ENCODE measurements at places on chromosomes 7 and 10.

- no peak for DNase-seq
Measured at GRCh38 chr7:55178292-55178862, 159.6 kb downstream of the EGFR start.

DNA sequence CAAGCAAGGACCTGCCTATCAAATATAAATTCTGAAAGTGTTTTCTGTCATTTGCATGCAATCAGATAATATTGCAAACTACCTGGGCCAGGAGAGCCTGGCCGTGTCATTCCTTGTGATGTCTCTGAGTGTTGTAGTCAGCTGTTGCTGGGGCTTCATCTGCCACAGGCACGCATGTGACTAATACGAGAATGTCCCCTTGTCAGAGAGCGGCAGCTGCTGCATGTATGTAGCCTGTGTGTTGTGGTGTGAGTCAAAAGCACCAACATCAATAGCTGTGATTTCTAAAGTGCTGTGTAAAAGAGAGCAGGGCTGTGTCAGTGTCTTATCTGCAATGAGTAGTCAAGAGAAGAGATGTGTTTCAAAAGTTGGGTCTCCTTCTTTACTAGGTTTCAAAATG lies 155.4 kb downstream of the POU6F2 start:
- no peak for DNase-seq

- no peak for DNase-seq
Measured at GRCh38 chr7:158585721-158586498, 1.7 kb downstream of the PTPRN2 start.

DNA sequence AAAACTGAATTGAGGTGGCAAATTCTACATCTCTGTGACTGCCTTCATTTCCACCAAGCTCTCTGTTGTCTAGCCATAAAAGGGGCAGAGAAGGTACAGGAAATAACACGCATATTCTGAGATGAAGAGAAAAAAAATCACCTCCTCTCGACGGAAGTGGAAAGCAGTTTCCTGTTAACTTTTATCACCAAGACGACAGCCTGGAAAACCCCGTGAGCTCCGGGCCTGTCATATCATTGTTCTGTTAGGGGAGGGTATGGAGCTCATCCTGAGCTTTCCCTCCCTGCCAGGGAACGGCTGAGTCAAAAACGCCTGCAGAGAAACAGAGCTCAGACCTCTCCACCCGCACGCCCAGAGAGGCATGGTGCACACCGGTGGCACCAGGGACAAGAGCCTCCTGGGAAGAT lies 200.3 kb downstream of the PRPF18 start:
- DNase-seq = peak; percentile 27

DNA sequence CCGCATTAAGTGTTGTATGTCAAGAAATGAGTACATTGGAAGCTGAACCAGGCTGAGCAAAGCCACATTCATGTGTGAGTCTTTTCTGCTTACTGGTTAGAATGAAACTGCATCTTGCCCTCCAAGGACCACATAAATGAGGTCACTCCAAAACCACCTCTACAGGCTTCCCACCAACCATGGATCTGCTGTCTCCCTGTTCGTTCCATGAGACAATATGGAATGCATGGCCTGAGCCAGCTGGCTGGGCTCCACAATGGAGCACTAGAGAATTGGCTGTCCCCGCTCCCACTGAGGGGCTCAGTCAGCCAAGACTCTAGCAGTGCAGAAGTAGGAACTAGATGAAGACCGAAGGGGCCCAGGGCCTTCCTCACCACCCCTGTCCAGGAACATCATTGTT lies 120.8 kb downstream of the TNS3 start:
- no peak for DNase-seq

DNA sequence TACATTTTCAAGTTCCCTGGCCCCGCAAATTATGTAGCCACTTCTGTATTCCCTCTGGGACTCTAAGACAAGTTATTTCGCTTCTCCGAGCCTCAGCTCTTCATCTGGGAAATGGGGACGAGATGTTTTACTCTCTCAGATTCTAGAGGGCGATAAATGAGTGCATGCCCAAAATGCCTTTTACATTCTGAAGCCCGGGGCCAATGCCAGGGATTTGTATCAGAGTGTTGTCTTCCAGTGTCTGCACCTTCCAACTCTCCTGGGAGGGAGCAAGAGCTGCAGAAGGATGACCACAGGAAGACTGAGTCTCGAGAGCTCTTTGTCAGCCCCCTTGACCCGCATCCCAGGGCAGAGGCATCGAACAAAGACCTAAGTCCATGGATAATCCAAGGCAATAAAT lies 39.9 kb downstream of the BUB3 start:
- no peak for DNase-seq

- no peak for DNase-seq
Measured at GRCh38 chr7:38462819-38463218, 168.4 kb downstream of the AMPH start.

DNA sequence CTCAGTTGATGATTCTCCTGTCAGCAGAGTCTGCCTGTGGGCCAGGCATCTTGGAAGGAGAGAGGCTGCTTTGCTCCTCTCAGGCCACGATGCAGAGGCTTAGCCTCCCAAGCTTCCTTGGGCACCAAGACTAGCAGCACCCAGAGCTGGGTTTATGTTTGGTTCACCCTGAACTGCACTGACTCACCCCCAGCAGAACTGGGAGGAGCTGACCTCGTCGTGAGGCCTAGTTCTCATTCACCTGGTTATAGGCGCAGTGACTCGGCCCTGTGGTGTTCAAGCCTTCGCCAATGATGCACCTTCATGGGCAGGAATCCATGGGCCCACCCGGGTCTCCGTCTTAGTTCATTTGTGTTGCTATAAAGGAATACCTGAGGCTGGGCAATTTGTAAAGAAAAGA lies 122.0 kb upstream of the ZNF438 start:
- DNase-seq = no peak

DNA sequence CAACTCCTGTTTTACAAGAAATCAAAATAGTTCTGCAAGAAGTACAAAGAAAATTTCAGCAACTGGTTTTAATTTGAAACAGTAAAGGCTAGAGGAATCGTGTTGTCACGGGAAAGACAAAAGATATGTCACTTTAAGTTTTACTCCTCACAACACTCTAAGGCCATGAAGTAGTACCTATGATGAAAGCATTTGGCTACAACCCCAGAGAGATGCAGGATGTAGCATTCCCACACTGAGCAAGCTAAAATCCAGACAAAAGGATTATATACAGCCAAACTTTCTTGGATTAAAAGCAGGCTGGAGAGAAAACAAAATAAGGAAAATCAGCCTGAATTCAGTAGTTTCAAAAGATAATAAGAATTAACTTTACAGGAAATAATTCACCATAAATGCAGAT lies 245.5 kb upstream of the STEAP1 start:
- DNase-seq = no peak

- no peak for DNase-seq
Measured at GRCh38 chr7:149721084-149721601, 52.2 kb downstream of the ZNF467 start.

- DNase-seq = no peak
Measured at GRCh38 chr10:46515793-46516192, 40.7 kb downstream of the GPRIN2 start.

GRCh38 chr7:111045449-111045848 lies 45.5 kb upstream of the LRRN3 start:
- DNase-seq = no peak

DNA sequence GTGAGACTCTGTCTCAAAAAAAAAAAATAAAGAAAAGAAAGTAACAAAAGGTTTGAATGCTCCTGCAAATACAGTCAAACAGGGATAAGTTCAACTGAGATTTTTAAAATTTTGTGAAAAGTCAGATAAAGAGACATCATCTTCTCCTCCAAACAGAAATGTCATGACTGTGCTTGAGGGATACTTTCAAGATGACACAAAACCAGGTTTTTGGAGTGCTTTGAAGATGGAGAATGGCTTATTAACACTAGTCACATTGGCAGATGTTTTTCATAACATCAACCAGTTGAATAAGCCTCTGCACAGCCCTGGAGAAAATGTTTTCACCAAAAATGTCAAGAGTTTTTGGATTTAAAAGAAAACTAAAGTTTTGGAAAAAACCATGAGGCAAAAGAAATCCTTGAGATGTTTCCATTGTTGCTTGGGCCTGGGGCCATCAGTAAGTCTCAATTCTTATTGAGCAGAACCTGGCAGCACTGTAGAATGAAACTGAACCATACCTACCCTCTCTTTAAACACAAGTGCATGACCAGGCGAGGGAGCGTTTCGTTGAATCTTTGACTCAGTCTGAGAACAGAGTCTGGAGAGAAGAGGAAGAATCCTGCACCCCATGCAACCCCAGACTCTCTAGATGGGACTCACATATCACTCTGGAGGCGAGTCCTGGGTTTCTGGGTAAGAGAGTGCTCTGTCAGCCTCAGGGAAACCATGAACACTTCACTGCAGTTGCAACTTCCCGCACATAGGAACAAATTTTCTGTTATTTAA lies 37.4 kb upstream of the PRKCQ start:
- no peak for DNase-seq

DNA sequence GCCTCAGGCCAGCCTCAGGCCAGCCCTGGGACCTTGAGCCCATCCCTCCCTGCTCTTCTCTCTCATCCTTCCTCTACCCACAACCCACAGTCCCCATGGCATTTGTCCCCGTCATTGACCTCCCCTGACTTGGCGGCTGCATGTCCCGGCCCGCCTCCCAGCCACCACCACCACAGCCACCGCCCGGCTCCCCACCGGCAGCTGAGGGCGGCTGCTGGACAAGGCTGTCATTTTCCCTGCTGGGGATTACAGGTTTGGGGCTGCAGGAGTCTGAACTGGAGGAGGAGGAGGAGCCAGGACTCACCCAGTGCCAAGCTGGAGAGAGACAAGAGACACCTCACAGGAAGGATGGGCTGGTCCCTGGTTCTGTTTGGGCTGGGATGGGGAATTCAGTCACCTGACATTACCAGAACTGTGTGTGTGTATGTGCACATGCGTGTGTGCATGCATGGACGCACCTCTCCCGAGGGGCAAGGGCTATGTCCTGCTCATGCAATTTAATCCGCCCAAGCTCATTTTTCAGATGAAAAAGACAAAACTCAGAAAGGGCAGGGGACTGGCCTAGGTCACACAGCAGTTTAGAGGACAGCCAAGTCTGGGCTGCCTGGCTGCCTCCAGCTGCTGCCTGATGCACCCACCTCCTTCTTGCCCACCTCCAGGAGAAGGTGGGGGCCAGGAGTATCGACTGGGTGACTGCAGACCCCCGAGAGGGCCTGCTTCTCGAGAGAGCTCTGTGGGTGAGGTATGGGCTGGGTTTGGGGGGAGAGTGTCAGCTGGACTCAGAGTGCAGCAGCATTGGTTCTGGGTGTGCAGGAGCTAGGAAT lies 113.1 kb downstream of the ZMIZ1 start:
- no peak for DNase-seq

DNA sequence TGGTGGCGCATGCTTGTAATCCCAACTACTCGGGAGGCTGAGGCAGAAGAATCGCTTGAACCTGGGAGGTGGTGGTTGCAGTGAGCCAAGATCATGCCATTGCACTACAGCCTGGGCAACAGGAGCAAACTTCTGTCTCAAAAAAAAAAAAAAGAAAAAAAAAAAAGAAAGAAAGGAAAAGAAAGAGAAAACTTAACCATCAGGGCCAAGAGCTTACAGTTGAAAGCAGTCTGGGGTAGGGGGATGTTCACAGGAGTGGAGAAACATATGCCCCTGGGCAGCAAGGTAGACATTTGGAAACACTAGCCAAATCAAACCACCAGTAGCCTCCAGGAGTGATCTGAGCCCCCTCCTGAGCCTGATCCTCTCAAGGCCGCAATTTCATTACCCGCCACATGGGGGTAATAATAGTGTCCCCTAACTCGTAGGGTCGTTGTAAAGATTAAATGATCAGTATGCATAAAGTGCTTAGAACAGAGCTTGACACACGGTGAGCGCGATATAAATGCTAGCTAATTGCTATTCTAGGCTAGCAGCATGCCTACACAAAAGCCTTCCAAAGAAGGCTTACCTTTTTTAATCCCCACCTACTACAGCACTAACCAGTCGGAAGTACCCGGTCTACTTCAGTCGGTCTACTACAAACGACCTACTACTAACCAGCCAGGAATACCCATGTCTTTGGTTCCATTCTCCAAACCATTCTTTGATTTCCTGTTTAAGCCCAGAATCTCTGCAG lies 274.3 kb upstream of the NEBL start:
- DNase-seq = no peak

DNA sequence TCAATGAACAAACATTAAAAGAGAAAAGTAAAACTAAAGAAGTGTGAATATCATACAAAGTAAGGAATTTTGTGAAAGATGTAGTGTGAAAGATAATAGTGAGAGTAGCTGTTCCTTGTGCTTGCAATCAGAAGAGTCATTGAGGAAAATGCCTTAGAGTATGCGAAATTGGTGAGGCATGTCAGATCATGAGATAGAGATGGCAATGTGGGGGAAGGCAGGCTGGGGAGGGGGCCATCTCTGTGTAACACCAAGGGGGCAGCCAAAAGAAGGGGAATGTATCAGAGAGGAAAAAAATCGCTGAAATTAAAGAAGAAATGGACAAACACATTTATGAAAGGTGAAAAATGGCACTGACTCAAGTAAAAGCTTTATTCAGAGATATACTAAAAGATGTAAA lies 19.6 kb upstream of the PRKAR2B start:
- DNase-seq = no peak

- no peak for DNase-seq
Measured at GRCh38 chr7:36278620-36279172, 111.0 kb upstream of the ANLN start.

- no peak for DNase-seq
Measured at GRCh38 chr7:71131256-71132126, 453 bp upstream of the GALNT17 start.

DNA sequence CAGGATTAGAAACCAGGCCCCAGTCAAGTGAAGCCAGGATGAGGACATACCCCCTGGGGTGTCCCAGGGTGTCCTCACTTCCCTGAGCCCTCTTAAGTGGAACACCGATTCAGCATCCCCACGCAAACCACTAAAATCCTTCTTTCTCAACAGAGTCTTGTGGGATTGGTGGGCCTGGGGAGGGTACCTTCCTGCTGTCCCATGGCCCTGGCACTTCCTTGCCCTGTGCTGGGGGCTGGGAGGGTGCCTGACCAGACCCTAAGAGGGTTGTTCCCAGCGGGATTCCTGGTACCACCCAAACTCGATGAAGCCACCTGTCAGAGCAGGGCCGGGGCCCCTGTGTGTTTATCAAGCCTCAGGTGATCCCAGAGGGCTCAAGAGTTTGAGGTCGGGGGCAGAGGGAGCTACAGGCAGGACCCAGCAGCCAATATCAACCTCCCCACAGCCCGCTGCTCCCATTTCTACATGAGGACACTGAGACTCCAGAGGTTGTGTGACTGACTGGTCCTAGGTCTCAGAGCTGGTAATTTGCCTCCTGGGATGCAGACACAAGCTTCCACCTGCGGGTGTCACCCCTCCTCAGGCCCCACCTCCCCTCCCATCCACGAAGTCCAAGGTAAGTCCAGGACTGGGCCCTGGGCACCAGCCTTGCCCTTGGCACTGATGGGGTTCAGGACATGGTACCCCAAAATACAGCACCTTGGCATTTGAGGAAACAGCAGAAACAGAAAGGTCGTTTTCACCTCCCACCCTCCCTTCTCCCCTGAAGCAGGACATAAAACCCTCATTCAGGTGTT lies 31.4 kb downstream of the OAT start:
- no peak for DNase-seq
